ENCODE measurements at places on chromosomes 6 and 20.

- H3K27ac ChIP-seq, result no peak overlapping the region
- no peak overlapping the region for H3K4me3 ChIP-seq
- no peaks in the 10 kb centered on the region for H3K4me1 ChIP-seq
- no peaks in the 10 kb centered on the region for H3K36me3 ChIP-seq
- no peak for DNase-seq
These were observed 27.6 kb downstream of the PHACTR3 start for GRCh38 chr20:59631751-59632540.

- no peak overlapping the region for H3K4me3 ChIP-seq
- no peak for DNase-seq
- no peaks in the 10 kb centered on the region for H3K27me3 ChIP-seq
- H3K4me1 ChIP-seq, result no peaks in the 10 kb centered on the region
- no peak overlapping the region for H3K27ac ChIP-seq
- no peaks in the 10 kb centered on the region for H3K36me3 ChIP-seq
These were observed 255.5 kb downstream of the KIF16B start for GRCh38 chr20:16317445-16318362.

- no peak overlapping the region for H3K27ac ChIP-seq
- H3K4me3 ChIP-seq, result no peak overlapping the region
- DNase-seq, result no peak
- H3K27me3 ChIP-seq, result no peaks in the 10 kb centered on the region
- no peaks in the 10 kb centered on the region for H3K36me3 ChIP-seq
These were observed 42.8 kb upstream of the AHI1 start for GRCh38 chr6:135540207-135540840.

DNA sequence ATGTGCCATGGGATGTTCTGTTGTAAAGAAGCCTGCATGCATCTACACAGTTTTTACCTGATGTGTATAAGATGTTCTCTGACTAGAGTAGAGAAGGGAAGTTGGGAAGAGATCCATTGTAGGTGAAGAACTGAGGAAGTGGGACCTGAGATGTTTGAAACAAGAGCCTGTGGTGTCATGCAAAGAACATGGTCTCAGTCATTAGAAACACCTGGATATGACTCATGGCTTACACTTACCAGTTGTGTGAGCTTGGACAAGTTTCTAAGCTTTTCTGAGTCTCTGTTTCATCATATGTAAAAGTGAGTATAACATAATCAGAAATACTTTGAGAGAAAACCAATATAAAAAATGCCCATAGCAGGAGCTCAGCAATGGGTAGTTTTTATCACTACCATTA is 51.9 kb upstream of the SEC63 start:
- no peaks in the 10 kb centered on the region for H3K36me3 ChIP-seq
- H3K27ac ChIP-seq, result no peak overlapping the region
- DNase-seq, result no peak
- no peaks in the 10 kb centered on the region for H3K4me1 ChIP-seq
- no peak overlapping the region for H3K4me3 ChIP-seq

GRCh38 chr6:33571637-33572316 is 8.3 kb downstream of the BAK1 start:
- H3K27ac ChIP-seq, result peak overlapping the region; percentile 97
- no peaks in the 10 kb centered on the region for H3K27me3 ChIP-seq
- DNase-seq, result no peak
- peak overlapping the region; percentile 64 for H3K4me3 ChIP-seq

DNA sequence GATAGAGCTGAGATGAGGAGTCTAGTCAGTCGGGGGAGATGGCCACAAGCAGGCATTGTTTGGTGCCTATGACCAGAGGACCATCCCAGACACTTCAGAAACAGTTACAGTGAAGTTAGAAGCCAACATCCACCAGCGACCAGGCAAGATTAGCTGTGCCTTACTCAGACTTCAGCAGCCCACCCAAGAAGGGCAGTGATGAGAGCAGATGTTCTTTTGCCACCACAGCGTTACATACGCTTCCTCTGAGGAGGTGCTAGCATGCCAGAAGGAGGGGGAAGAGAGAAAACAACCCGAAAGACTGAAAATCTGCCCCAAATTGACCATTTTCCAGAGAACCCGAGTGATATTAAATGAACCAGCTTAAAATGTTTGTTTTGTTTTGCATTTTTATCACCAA is 186.8 kb downstream of the PRL start:
- H3K27ac ChIP-seq, result no peak overlapping the region
- H3K4me3 ChIP-seq, result no peak overlapping the region
- H3K27me3 ChIP-seq, result no peaks in the 10 kb centered on the region

DNA sequence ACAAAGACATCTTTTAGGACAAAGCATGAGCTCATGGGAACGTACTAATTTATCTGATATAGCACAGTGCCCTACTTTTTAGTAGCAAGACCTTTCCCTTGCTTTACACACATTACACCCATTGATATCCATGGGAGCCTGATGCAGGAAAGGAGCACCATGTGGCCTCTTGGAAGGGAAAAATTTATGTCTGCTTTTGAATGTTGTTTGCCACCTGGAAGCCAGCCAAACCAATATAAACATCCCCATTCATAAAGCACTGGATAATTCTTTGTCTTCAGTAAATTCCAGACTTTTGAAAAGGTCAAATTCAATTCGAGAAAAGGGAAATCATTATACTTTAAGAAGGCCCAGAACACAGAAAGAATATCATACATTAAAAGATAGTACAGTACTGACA is 152.3 kb upstream of the BEND6 start:
- H3K27ac ChIP-seq, result no peak overlapping the region
- no peaks in the 10 kb centered on the region for H3K36me3 ChIP-seq
- no peaks in the 10 kb centered on the region for H3K27me3 ChIP-seq
- H3K4me3 ChIP-seq, result no peak overlapping the region
- no peaks in the 10 kb centered on the region for H3K4me1 ChIP-seq

DNA sequence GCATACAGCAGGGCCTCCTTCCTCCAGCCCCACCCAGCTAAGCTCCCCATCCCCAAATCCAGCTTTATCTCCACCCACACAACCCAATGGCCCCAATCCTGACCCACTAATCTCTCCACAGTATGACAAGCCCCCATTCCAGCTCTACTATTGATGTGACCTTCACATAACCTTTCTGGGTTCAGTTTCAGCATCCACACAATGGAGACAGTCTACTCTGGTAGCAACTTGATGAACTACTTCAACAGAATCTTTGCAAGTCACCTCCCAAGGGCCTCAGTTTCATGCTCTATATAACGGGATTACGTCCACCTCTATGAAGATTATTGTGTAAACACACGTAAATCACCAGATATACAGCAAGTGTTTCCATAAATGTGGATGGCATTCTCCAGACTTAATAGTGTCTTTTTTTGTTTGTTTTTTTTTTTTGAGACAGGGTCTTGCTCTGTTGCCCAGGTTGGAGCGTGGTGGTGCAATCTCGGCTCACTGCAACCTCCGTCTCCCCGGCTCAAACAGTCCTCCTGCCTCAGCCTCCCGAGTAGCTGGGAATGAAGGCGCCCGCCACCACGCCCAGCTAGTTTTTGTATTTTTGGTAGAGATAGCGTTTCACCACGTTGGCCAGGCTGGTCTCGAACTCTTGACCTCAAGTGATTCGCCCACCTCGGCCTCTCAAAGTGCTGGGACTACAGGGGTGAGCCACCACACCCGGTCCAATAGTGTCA is 1.4 kb downstream of the AHCY start:
- H3K4me3 ChIP-seq, result peak overlapping the region; percentile 82
- no peak for DNase-seq
- H3K27ac ChIP-seq, result no peak overlapping the region
- no peaks in the 10 kb centered on the region for H3K27me3 ChIP-seq
- H3K4me1 ChIP-seq, result peaks cover 17% of the 10 kb centered on the region
- no peaks in the 10 kb centered on the region for H3K36me3 ChIP-seq

- no peak overlapping the region for H3K4me3 ChIP-seq
- no peak overlapping the region for H3K27ac ChIP-seq
- H3K27me3 ChIP-seq, result no peaks in the 10 kb centered on the region
- DNase-seq, result no peak
- no peaks in the 10 kb centered on the region for H3K36me3 ChIP-seq
These were observed 31.3 kb downstream of the EPHA7 start for GRCh38 chr6:93388070-93388469.

DNA sequence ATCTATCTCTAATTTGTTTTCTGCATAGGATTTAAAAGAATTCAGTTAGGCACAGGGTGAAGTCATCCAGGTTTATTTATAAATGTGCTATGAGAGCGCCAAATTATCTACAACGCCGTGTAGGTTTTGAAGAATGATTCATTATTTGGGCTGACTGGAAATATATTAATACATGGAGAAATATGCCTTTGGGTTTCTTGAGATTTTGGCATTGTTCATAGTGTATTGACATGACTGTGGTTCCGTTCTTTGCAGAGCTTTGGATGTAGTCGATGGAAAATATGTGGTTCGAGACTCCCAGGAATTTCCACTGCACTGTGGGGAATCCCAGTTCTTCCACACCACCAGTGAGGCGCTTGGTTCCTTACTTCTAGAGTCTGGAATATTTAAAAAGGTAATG is 90.9 kb downstream of the CRYBG1 start:
- H3K27me3 ChIP-seq, result no peaks in the 10 kb centered on the region
- H3K4me3 ChIP-seq, result no peak overlapping the region
- no peak overlapping the region for H3K27ac ChIP-seq
- H3K4me1 ChIP-seq, result peaks cover 9% of the 10 kb centered on the region
- DNase-seq, result no peak

DNA sequence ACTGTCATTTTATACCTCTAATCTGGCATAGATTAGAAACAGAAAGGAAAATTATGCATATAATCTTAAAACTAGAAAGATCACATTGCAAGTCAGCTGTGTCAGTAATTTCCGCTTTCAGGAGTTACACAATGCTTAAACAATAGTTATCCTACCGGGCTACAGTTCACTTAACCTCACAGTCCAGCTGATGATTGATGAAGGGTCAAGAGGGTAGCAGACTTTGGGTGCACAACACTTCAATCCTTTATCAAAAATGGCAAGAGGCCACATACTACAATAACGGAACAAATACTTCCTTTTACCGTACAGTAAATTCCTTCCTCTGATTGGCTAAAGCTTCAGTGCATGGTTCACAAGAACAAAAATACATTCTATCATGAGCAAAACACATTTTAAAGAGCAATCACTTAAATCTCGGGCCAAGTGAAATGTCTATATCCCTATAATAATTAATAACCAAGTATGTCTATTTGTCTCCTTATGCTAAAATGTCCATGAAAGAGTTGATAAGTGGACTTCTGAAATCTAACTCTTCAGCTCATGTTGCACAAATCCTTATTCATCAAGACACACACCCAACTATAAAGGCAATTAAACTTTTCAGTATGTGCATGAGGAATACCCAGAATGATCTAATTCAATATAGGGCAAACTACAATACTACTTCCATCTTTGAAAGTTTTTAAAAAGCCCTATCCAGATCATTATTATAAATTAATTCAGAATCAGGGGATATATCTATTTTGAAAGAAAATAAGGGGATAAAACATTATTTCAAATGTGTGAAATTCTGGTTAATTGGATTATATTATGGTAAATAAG is 76.8 kb downstream of the HIVEP2 start:
- peaks cover 39% of the 10 kb centered on the region for H3K4me1 ChIP-seq
- no peak for DNase-seq
- no peaks in the 10 kb centered on the region for H3K27me3 ChIP-seq
- peaks cover 3% of the 10 kb centered on the region for H3K36me3 ChIP-seq
- peak overlapping the region; percentile 19 for H3K27ac ChIP-seq

GRCh38 chr6:95143408-95144180 is 433.7 kb upstream of the MANEA start:
- no peaks in the 10 kb centered on the region for H3K36me3 ChIP-seq
- no peaks in the 10 kb centered on the region for H3K4me1 ChIP-seq
- no peaks in the 10 kb centered on the region for H3K27me3 ChIP-seq
- H3K4me3 ChIP-seq, result no peak overlapping the region
- H3K27ac ChIP-seq, result no peak overlapping the region
